Brain microvascular endothelial cell (primary cell): ENCODE measurements at places on chromosomes 5 and 9.

DNA sequence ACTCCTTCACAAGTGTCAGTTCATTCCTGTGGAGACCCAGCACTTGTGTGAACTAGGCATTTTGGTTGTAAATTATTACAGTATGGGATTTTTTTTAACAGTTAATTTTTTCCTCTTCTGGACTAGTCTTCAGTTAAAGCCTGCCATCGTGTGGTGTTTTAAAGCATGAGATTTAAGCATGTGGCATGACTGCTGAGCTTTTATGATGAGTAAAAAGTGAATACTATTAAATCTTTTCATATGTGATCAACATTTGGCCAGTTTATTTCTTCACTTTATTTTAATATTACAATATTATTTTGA lies 25.0 kb downstream of the LMNB1 start:
- peak; percentile 48 for DNase-seq

DNA sequence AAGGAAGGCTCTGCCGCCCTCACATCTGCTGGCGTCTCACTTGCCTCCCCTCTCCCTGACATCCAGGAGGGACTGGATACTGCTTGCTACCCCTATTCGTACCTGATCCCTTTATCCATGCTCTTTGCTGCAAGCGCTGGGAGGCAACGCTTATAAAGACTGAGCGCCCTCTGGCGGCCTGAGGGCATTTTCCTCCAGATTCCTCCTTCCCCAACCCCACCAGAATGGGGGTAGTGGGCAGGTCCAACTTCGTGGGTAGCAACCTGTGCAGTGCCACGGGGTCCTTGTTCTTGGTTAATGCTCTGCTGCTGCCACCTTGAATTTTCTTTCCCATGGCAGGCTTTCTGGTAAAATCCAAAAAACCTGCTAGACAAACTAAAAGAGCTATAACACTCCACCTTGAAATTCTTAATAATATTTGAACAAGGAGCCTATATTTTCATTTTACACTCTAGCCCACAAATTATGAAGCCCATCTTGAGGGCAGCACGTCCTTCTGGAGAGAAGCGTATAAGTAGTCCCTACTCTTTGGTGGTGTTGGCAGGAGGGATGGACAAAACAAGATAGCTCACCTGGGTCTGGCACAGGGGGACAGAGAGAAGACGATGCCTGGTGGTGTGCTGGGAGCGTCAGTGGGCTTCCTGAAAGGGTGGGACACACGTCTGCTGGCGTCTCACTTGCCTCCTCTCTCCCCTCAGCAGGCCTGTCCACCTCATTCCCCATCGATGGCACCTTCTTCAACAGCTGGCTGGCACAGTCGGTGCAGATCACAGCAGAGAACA lies 52.5 kb downstream of the JADE2 start:
- peak; percentile 72 for DNase-seq

- DNase-seq: no peak
Observed at GRCh38 chr5:88675168-88675707, 207.7 kb downstream of the MEF2C start.

DNA sequence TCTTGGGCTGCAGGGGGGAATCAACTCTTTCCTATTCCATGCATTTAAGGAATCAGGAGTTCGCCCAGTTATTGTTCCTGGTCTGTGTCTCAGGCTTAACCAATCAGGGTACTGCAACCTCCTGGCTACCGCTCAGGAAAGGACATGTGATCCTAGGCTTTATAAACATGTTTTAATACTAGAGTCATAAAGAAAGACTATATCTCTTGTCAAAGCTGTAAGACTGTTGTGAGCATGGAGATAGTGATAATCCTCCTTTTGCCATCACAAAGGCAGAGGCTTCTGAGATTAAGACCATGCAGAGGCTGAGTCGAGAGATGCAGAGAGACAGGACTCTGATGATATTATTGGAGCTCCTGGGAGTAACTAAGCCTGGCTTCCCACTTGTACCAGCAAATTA lies 137.0 kb downstream of the YIPF5 start:
- DNase-seq: no peak

GRCh38 chr9:7560669-7561305 lies 238.8 kb downstream of the DMAC1 start:
- no peak for DNase-seq

DNA sequence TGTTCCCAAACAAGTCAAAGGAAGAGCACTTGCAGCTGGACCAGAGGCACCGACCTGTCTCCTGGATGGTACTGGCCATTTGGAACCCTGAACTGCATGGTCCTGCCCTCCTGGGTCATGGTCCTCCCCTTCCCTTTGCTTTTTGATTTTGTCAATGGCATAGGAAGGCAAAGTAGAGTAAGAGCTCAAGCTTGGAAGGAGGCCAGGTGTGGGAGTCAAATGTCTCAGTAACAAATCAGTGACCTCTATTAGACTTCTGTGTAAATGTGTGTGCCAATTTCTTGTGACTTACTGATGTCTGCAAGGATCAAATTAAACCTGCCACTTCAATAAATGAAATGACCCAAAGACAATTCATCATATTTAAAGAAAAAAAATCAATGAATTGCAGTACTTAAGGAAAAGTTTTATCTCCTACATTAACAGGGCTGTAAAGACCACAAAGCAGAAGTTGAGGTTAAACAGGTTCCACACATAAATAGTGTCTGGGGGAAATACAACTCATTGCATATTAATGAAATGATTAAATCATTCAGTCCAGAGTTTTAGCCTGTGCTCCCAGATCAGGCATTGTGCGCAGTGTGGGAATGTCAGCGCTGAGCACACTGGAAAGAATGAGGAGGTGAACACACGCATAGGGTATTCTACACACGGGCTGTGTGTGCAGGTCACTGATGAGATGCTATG lies 32.7 kb downstream of the OSMR start:
- DNase-seq: no peak

DNA sequence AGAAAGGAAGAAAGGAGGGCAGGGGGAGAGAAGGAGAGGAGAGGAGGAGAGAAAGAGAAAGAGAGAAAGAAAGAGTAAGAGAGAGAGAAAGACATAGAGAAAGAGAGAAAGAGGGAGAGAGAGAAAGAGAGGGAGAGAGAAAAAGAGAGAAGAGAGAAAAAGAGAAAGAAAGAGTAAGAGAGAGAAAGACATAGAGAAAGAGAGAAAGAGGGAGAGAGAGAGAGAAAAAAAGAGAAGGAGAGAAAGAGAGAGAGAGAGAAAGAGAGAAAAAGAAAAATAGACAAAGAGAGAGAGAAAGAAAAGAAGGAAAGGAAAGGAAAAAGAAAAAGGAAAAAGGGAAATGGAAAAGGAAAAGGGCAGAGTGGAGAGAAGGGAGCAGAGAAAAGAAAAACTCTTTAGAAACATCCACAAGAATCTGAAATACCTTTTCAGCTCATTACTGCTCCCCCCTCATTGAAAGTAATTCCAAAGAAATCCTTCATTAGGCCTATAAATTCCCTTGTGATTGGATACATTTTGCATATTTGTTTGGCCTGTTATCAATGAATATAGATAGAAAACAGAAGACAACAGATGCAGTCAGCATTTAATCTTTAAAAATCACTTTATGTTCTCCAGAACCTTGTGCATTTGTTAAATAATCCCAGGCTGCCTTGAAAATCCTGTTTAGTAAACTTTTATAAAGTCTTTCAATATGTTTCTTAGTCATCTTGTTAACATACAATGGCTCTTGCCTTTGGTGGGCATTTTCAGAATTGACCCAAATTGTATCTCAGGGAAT lies 411.5 kb downstream of the NFIB start:
- no peak for DNase-seq

GRCh38 chr5:165119175-165119574 lies 1613.8 kb downstream of the MAT2B start:
- DNase-seq: no peak
